ENCODE measurements at places on chromosomes 6 and 20. TPM values are rescaled to one million over a fixed set of nuclear protein-coding genes. Genes with fewer than 3 reads are reported as not detected.

- DNase-seq: no peak
Measured at GRCh38 chr6:138912308-138912707, 75.7 kb downstream of the REPS1 start.

DNA sequence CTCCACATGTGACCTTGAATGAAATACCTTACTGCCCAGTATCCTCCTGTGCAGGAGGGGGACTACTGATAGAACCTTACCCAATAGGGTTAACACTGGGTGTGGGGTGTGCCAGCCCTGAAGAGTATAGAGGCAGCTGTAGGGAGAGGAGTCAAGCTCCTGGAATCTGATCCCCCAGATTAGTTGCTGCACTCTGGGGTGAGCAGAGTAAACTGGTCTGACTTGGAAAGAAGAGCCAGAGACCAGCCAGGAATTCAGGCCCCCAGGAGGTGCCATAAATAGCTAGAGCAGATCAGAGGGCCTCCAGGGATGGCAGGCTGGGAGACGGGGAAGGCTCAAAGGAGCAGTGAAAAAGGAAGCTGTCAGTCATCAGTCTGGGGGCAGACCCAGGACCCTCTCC, 3.5 kb upstream of the APOBEC2 start:
- no peak for DNase-seq

DNA sequence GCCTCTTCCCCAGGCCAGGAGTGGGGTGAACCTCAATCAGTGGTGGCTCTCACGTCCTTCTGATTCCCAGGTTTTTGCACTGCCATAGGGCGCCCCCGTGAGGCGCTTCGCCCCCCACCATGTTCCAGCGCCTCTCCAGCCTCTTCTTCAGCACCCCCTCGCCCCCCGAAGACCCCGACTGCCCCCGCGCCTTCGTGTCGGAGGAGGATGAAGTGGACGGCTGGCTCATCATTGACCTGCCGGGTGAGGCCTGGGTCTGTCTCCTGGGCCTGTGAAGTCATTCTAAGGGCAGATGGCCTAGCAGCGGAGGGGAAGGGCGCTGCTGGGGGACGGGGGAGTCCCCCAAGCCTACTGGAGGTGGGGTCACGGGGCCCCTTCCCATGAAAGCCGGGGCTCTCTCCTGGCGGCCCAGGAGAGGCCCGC, 4.5 kb downstream of the TP53INP2 start:
- peak; percentile 84 for DNase-seq

- DNase-seq: no peak
Measured at GRCh38 chr6:43264599-43265145, 21.4 kb downstream of the TTBK1 start.

DNA sequence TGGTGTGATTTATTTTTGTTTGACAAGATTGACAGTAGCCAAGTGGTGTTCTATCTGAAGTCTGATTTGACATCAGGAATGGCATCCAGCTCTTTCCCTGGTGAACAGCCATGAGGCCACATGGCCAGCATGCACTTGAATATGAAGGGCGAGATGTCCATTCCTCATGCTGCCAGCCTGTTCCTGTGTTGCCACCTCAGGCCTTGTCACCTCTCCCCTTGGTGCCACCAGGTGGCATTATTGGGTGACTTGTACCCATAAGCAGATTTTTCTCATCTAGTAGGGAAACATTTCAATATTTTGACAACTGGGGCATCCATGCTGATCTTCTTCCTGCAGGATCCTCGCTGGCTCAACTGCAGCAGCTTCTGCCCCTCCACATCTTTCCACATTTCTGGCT, 199.1 kb downstream of the ERMARD start:
- peak; percentile 38 for DNase-seq

The IPCEF1 gene
- 6.6 TPM for total RNA-seq

The FAM110A gene
- 5.5 TPM for total RNA-seq
